ENCODE measurements at places on chromosomes 7 and 10. TPM values are rescaled to one million over a fixed set of nuclear protein-coding genes. Genes with fewer than 3 reads are reported as not detected.

Gene PBLD
- 1.2 TPM for total RNA-seq

DNA sequence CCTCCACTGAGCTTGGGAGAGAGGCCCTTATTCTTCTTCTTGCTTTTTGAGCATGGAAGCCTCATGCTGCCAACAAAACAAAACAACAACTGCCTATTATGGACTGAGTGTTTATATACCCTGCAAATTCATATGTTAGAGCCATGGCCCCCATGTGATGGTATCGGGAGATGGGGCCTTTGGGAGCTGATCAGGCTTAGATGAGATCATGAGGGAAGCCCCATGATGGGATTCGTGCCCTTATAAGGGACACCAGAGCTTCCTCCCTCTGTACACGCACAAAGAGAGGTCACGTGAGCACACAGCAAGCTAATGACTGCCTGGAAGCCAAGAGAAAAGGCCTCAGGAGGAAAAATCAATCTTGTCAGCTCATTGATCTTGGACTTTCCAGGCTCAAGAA is 235.0 kb downstream of the FANK1 start:
- DNase-seq: no peak

Gene TRIM50
- not detected for total RNA-seq

DNA sequence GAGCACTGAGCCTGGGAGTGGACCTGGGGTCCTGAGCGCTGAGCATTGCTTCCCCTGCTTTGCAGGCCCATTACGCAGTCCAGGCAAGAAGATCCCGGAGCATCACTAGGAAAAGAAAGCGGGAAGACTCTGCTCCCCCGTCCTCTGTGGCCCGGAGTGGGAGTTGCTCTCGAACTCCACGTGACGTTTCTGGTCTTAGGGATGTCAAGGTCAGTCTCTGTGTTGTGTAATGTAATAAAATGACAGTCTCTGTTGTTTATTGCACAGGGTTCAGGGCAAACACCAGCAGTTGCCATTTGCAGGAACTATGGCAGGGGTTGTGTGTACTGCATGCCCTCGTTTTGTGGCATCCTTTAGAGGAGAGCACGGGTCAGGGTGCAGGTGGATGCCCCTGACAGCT is 10.0 kb downstream of the IDI2 start:
- no peak for DNase-seq

- no peak for DNase-seq
Measured at GRCh38 chr7:926061-927030, 28.1 kb downstream of the ADAP1 start.

- DNase-seq: no peak
Measured at GRCh38 chr7:50553973-50554372, 11.2 kb downstream of the DDC start.

DNA sequence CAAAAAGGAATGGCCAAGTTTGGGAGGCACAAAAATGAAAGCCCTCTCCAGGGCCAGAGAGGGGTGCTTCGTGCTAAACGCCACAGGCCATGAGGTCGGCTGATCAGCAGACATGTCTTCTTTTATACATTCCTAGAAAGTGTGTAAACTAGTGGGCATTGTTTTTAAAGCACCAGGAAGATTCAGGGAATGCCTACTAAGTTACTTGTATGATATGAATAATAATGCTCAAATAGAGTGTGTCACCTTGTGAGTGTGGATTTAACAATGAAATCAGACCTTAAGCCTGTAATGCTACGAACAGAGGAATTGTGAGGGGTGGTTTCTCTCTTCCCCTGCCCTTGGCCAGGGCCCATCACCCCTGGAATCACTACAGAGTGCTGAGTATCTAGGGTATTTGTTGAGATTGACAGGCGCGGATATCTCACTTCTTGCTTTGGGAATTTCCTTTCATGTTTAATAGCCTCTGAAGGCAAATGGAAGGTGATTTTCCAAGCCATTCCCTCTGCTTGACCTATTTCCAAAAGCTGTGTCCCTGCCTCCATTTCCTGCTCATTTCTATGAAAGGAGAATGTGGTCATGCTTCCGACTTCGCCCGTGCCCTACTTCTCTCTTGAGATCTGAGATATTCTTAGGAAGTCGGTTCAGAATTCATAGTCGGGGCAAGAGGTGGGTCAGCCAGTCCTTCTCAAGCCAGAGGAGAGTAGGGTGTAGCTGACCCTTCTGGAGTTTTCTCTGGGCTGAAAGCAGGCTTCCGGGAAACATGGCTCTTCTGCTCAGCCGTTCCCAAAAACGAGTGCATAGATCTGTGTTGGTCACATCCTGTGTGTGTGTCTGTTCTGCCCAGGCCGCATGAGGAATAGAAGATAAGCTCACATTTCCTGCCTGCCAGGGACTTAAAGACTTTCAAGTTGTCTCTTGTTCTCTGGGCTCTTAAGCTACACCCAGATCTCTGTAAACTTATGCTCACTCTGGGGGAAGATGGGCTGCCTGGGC is 167.8 kb upstream of the ITGB1 start:
- no peak for DNase-seq

DNA sequence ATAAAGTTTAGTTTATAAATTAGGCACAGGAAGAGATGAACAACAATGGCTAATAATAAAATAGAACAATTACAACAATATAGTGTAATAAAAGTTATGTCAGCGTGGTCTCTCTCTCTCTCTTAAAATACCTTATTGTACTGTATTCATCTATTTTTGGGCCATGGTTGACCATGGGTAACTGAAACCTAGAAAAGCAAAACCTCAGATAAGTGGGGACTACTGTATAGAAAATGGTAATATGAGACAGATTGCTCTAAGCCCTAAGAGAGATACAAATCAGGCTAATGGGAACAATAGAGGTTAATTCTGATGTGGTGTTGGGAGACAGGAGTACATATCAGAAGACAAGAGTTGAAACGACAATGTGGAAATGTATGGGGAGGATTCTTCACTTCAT is 86.2 kb downstream of the ZNF365 start:
- no peak for DNase-seq

DNA sequence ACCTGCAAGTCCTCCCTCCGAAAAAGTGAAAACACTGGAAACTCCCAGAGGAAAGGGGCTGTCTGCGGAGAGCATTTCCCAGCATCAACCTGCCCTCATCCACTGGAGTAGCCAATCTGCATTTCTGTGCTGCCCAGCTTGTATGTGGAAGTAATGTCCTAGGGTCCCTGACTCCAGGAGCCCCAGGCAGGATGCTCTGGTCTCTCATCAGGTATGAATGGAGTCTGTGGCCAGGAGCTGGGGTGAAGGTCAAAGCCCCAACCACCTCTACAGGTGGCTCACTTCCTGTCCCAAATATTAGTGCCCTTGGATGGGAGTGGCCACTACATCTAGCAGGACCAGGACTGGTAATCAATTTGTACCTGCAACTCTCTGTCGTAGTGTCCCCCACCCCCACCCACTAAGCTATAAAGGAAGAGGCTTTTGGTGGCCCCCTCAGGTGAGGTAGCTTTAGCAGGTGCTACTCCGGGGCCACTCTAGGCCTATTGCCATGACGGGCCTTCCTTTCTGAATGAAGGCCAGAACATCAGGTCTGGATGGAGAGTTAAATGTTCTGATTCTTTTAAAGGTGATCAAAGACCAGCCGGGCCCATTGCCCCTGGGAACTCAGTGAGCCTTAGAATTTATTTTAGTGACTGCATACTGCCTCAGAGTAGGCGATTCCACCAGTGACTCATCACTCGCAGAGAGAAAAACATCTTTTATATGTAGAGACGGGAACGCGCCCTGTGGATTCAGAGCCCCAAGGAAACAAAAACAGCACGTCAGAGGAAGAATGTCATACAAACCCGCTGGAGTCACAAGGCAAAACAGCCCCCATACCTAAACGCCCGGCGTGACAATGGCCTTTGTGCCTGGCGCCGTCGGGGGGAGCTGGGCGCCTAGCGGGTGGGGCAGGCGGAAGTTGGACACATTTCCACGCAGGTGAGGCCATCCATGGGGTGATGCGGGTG is 13.0 kb downstream of the EN2 start:
- DNase-seq: no peak

Gene ABCC2
- total RNA-seq: 1.7 TPM

Gene TYSND1
- 15.7 TPM for total RNA-seq

DNA sequence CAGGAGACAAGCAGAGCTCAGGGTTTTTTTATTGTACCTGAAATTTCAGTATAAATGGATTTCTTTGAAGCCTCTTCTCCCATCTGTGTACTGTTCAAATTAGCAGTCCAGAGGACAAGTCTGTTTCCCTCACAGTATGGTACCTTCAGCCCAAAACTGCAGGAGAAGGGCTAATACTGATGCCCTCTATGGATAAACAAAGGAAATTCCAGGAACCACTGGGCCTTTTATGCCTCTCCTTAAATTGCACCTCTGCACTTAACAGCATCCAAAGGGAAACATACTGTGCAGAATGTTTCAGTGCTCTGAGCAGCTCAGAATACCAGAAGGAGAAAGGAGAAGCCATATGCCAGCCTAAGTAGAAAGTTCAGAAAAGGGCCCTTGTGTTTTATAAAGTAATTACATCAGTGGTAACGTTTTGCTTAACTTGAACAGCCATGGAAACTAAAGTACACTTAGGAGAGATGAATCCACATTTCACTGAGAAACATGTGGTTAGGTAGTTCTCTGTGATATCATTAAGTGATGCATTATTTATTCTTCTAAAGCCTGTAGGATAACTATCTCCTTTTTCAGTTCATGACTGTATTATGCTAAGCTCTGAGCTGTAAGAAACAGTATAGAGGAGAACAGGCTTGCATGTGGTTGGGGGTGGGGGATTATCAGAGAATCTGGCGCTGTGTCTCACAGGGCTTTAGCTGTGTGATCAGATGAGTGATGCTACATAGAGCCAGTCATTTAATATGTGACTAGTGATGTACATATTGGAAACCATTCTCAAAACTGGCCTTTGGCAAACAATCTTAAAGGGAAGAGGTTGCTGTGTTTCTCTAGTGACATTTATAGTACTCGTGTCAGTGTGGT is 111.3 kb downstream of the POU6F2 start:
- DNase-seq: no peak

DNA sequence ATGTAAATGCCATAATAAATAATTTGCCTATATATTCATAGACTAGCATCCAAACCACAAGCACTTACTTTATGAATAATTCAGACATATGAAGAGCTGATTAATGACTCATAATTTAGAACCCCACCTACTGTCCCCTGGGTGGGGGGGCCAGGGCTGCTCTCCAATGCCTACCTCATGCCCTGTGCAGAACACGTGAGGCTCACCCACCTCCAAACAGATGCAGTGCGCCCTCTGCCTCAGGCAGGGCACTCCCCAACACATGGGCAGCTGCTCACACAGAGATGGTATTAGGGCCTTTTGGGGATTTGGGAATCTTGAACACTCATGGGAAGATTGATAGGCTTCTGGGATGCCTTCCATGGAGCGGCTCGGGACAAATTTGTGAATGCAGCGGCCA is 75.1 kb upstream of the INSIG1 start:
- DNase-seq: no peak

Gene TRIM4
- 33.1 TPM for total RNA-seq

- DNase-seq: no peak
Measured at GRCh38 chr10:15796098-15796759, 64.1 kb downstream of the MINDY3 start.

GRCh38 chr7:128056901-128057300 is 25.7 kb upstream of the LRRC4 start:
- no peak for DNase-seq

Gene FGFBP3
- 0.74 TPM for total RNA-seq

Gene FIS1
- 204 TPM for total RNA-seq

Data from vagina (tissue), 2 donors.